ENCODE measurements at places on chromosomes 13 and 19.
A peak's percentile ranks its signal among the peaks of the same experiment; 100 is the strongest.

DNA sequence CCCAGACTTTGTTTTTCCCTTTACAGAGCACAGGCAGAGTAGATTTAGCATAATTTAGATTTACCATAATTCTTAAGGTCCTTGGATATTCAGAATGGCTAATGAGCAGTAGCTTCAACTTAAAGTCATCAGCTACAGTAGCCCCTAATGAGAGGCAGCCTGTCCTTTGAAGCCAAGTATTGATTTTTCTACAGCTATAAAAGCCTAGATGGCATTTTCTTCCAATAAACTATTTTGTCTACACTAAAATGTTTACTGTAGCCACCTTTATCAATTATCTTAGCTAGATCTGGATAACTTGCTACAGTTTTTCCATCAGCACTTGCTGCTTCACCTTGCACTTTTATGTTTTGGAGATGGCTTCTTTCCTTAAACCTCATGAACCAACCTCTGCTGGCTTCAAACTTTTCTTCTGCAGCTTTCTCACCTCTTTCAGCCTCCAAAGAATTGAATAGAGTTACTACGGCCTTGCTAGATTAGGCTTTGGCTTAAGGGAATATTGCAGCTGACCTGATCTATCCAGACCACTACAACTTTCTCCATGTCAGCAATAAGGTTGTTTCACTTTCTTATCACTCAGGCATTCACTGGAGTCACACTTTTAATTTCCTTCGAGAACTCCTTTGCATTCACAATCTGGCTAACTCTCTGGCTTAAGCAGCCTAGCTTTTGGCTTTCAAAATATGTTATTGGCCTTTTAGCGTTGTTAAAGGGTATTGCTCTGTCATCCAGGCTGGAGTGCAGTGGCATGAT, 26.6 kb downstream of the BRD4 start:
- DNase-seq: no peak

- DNase-seq: no peak
Observed at GRCh38 chr13:75870397-75870903, 234.3 kb downstream of the LMO7 start.

DNA sequence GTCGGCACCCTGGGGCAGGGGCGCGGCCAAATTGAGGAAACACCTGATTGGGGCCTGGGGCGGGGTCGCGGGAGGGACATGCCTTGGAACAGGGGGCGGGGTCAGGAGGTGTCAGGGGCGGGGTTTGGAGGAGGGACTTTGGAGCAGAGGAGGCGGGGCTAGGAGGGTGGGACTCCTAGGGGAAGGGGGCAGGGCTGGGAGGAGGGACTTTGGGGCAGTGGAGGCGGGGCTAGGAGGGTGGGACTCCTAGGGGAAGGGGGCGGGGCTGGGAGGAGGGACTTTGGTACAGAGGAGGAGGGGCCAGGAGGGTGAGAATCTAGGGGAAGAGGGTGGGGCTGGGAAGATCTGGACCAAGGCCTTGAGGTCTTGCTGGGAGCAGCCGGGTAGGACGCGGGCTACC, 21.9 kb downstream of the GRIN2D start:
- DNase-seq: peak; percentile 58

DNA sequence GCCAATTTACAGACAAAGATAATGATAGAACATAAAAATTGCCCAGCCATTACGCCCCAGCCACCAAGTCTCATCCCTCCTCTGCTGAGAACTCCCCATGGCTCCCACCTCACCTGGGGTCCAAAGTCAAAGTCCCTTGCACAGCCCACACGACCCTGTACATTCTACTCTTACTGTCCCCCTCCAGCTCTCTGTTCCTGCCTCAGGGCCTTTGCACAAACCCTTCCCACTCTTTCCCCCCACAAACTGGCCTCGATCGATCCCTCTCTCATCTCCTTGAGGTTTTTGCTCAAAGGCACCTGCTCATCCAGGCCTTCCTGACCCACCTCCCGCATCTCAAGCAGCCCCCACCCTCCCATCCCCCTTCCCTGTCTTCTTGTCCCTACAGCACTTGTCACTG, 1.3 kb downstream of the DOCK6 start:
- DNase-seq: no peak

GRCh38 chr13:112450904-112451240, 74.7 kb downstream of the SPACA7 start:
- no peak for DNase-seq

GRCh38 chr13:34162544-34162933, 344.6 kb downstream of the RFC3 start:
- DNase-seq: no peak

- DNase-seq: peak; percentile 28
Observed at GRCh38 chr19:13868663-13869062, 8.3 kb upstream of the NANOS3 start.

- no peak for DNase-seq
Observed at GRCh38 chr19:37472165-37472564, 3.0 kb downstream of the ZNF570 start.

- DNase-seq: no peak
Observed at GRCh38 chr19:11555246-11555645, 3.8 kb downstream of the ELOF1 start.

DNA sequence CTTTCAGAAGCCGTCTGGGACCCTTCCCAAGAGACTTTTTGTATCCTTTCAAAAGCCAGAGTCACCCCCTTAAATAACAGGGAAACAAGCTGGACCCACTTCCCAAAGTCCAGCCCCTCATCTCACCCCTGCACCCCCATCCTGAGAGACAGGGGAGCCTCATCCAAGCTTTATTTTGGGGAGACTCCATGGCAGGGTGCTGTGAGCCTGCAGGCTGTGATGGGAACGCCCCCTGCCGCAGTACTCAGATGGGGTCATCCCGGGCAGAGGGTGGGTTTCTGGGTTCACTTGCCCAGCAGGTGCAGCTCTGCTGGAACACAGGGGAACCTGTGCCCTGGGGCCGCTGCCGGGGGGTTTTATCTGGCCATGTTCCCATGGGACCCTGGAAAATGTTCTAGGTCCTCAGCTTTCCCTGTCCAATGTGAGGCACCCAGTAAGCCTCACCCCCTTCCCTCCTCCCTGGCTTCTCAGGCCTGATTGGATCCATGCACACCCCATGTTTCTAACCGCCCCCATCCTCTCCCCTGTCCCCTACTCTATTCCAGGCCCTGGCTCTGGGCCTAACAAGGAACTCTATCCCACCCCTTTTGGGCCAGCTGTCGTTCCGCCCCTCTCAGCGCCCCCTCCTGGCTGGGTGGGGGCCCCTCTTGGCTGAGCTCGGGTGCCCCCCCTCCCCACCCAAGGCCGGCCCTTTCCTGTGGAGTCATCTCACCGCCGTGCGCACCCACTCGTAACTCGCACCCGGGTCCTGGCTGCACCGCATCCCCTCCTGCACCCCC, 1.0 kb downstream of the HIF3A start:
- no peak for DNase-seq

DNA sequence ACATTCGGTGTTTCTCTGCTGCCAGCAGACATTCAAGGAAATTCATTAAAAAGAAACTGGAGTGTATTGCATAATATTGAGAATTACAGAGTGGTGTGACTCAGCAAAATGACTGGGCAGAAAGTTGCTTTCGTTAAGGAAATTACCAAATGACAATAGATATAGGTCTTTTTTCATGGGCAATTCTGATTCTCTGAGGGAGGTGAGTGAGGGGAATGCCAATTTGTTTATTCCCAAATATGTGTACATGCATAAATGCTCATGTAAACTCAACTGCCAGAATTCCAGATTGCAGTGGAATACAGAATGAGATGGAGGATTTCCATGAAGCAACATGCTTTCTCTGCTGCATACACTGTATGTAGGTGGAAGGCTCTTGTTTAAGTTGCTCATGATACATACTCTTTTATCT, 1730.1 kb downstream of the SLITRK5 start:
- no peak for DNase-seq

DNA sequence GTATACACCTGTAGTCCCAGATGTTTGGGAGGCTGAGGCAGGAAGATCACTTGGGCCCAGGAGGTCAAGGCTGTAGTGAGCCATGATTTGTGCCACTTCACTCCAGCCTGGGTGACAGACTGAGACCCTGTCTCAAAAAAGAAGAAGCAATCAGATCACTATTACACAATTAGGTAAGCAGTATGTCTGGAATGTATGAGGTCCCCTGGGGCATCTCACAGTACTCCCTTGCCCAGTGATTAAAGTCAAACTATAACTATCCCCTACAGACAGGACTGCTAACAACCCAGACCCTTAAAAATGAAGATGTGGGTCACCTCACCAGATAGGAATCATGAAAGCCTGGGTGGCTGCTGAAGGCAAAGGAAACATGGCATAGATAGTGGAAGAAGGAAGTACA, 9.4 kb upstream of the PAN3 start:
- DNase-seq: no peak

- no peak for DNase-seq
Observed at GRCh38 chr13:104106705-104107393, 1040.6 kb upstream of the SLC10A2 start.

GRCh38 chr19:29658221-29658991, 6.9 kb upstream of the PLEKHF1 start:
- no peak for DNase-seq

DNA sequence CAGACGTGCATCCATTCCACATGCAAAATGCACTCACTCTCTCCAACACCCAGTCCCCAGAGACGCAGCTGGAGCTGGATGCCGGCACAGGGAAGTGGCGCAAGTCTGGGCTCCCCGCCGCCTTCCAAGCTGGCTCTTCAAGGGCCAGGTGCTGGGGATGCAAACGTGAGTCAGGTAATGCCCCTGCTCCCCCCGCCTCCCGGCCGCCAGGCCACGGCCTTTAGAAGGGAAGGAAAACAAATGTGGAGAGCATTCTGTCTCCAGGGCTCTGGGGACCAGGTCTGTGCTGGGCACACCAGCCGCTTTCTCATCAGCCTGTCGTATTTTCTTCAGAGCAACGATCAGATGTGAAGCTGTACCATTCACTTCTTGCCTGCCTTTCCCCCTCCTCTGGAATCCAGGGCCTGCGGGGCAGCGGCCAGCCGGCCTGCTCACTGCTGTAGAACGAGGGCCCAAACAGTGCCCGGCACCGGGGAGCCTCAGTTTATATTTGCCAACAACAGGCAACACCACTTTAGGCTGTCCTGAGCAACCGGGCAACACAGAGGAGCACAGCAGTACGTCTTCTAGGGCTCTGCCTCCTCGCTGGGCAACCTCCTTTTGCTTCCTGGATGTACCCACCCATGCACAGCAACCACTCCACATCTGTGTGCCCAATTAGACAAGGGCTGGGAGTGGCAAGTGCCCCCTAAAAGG, 3.8 kb downstream of the RAB20 start:
- no peak for DNase-seq

GRCh38 chr19:50794074-50794875, 4.1 kb downstream of the ACP4 start:
- no peak for DNase-seq

DNA sequence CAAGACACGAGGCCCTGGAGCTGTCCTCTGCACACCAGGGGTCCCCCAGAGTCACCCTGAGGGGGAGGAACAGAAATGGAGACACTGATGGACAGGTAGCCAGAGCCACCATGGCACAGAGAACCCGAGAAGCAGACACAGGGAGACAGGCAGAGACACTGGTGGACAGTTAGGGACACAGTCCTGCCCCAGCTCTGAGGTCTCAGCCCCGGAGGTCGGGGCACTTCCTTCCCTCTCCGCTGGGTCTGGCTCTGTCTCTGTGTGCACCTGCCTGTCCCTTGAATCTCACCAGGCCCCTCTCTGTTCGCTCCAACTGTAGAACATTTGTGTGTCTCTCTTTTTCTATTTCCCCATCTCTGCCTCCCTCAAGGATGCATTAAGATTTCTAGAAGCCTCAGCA, 4.6 kb downstream of the KLK14 start:
- no peak for DNase-seq

Measured in stimulated activated CD4-positive, alpha-beta T cell treated with anti-CD3 and anti-CD28 coated beads, Interleukin-4, amount 100 ng/mL, for 4 hours (primary cell).